Endodermal cell (in vitro differentiated cells): ENCODE measurements at places on chromosomes 1 and 21. TPM values are rescaled to one million over a fixed set of nuclear protein-coding genes. Genes with fewer than 3 reads are reported as not detected.

DNA sequence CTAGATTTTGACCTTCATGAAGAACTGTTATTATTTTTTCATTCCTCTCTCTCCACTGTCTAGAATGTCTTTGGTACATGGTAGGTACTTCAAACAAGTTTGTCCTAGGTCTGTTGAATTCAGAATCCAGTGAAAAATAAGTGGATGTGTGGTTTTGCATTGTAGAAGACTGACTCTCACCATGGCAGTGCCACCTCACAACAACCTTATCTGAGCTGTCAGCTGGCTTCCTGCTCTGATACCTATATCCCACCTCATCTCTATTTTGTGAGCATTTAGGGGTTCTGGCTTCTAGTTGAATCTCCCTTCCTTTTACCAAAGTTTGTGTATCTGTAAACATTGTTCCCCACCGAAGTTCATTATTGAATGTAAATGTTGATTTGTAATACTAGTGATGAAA, 9.1 kb downstream of the SWT1 start:
- no peak for DNase-seq

DNA sequence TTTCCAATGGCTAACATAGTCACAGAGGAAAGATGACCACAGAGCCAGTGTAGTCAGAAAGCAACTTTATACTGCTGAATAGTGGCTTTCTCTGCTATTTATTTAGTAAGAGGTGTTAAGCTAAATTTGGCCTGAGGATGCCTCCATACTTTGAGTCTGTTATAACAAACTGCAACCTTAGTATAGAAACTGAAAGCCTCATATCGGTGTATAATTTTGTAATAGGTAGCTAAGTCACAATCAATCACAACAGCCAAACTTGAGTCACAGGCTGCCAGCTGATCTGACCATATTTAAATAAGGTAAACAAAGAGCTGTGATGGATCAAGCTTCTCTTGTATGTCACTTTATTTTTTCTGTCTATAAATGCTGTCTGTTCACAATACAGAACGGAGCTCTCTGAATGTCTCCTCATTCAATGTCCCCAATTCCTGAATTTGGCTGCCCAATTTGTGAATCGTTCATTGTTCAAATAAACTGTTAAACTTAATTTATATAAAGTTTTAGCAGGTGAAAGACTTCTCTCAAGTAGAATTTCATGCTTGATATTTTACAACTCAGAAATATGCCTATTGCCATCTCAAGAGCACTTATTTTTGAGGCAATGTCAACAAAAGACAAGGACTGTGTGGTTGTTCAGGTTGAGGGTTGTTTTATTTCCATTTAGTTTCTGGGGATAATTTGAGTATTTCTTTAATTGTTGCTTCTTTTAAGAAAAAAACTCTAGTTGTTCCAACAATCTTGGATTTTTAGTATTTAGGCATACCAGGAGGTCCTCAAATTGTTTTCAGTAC, 339.7 kb upstream of the B3GALT2 start:
- no peak for DNase-seq

DNA sequence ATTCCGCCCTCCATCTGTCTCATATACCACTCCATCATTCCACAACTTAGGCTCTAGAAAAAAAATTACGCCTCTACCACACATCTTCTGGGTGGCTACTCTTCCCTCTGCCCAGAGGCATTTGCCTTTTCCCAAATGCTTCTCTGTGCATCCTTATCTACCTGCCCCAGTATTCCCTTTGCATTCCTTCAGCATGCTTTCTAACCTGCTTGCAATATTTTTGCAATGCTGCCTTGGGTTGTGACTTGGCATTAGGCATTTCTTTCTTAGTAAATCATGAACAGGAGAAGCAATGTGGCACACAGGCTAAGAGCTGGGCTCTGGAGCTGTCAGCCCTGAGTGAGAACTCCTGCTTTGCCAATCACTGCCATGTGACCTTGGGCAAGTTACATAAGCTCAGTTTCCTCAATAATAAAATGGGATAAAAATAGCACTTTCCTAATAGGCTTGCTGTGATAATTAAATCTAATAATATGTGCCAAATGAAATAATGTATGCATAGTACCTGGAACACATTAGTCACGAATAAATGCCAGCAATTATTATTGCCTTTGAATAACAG, 276.0 kb downstream of the ASTN1 start:
- DNase-seq = no peak

- DNase-seq = no peak
Observed at GRCh38 chr1:98314601-98315000, 346.9 kb upstream of the SNX7 start.

GRCh38 chr21:16179773-16180172, 450.0 kb downstream of the USP25 start:
- no peak for DNase-seq

DNA sequence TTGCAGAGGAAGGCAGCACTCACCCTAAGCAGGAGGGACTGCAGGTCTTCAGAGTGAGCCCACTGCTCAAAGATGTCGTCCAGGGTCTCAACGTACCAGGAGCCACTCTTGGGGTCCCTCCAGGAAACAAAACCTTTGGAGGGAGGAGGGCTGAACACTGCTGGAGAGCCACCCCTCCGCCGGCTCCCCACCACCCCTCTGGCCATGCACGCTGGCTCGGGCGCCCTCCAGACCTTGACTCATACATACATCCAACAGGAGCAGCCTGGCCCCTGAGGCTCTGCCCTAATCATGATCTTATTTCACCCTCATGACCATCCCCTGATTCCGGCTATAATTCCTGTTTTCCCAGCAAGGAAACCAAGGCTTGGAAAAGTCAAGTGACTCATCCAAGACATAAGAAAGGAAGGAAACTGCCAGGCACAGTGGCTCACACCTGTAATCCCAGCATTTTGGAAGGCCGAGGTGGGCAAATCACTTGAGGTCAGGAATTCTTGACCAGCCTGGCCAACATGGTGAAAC, 18.0 kb downstream of the CELA2B start:
- no peak for DNase-seq

The DR1 gene
- total RNA-seq = 48.5 to 59.4 TPM (median 56.4 TPM) in 3 replicates

GRCh38 chr1:234926559-234927311, 201.9 kb downstream of the TOMM20 start:
- DNase-seq = no peak

DNA sequence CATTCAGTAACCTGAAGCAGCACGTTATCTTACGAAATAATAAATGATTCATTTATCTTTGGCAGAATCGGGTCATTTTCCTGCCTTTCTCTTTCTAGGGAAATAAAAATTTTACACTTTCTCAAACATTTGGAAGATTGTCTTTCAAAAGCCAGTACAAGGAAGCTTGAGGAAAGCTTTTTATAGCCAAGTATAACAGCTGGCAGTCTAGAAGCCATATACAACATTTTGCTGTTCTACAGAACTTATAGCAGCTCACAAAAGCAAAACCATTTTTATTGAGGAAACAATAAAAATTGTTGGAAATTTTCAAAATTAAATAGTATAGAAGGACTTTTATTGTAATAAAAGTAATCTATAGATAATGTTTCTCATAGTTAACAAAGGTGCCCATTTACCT, 448.6 kb downstream of the SMYD3 start:
- DNase-seq = no peak

The KRTCAP2 gene
- 140 to 176 TPM (median 143 TPM) in 3 replicates for total RNA-seq

DNA sequence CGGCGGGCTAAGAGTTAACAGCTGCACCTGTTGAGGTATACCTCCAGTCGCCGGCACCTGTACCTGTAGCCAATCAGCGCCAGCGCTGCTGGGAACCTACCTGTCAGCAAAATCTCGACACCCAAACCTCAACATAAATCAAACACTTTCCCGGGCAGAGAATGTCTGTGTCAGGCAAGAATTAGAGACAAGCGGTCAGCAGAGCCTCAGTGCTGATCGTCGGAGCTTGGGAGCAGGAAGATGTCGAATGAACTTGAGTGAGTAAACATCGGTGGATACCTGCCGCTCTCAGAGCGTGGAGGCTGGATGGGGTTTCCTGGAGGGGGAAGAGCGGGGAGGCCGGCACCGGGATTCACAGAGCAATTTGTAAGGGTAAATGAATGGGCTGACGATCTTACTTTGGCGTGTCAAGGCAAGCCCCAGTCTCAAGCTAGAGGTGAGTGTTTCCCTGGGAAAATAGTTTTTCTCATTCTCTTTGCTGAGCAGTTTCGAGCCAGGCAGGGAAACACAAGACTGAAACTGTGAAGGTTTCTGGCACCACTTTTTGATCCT, at the start of gene GRHL3:
Gene GRHL3, plus strand, starts transcription at position 46 of the 552 bp plus-strand sequence. Its CDS starts 195 bp downstream, at position 241.
- peak; percentile 94 for DNase-seq

GRCh38 chr1:232149287-232150201, 480.4 kb downstream of the SIPA1L2 start:
- DNase-seq = no peak

- no peak for DNase-seq
Observed at GRCh38 chr1:22450351-22451021, 1.2 kb upstream of the ZBTB40 start.

The YBEY gene
- total RNA-seq = 23.1 and 23.3 TPM in 2 replicates

GRCh38 chr21:40051801-40052200, 184.6 kb downstream of the PCP4 start:
- no peak for DNase-seq

DNA sequence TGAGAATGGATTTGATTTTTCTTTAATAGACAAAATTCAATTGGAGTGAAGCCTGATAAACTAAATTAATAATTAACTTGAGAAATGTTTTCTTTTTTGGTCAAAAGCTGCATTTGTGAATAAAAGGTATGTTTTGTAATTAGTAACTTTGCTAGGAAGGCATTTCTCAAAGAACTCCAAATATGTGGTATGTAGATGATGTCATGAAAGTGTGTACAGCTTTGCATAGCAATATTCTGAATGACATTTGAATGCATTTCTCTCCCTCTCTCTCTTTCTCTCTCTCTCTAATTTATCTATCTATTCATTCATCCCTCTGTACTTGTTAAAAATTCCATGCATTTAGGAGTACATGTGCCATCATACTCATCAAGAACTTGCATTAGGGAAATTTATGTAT, 109.1 kb upstream of the ADAMTS5 start:
- DNase-seq = no peak

DNA sequence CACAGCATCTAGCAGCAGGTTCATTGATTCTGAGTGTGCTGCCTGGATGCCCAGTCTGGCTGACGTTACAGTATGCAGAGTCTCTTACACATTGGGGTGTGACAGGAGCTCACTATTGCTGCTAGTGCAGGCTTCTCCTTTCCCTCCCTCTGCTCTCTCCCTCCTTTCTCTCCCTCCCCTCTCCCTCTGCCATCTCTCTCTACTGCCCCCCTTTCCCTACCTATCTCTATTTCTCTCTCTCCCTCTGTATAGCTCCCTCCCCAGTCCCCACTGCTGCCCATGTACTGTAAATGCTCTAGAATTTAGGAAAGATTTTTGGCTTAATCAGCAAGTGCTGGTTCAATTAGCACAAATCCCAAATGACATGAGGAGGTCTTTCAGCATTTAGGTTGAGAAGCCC, 62.8 kb downstream of the PCBP3 start:
- no peak for DNase-seq

The KRTAP13-2 gene
- not detected in 3 replicates for total RNA-seq

- no peak for DNase-seq
Observed at GRCh38 chr1:101089613-101090338, 64.2 kb upstream of the DPH5 start.

The NTNG1 gene
- total RNA-seq = 0.84 to 2.5 TPM (median 2.1 TPM) in 3 replicates

The ZMPSTE24 gene
- total RNA-seq = 41.4 and 42.6 TPM in 2 replicates

GRCh38 chr21:38081708-38082107, 165.5 kb upstream of the KCNJ6 start:
- no peak for DNase-seq

- no peak for DNase-seq
Observed at GRCh38 chr1:19468397-19468956, 16.9 kb downstream of the CAPZB start.

The SWT1 gene
- total RNA-seq = 8.8 and 9.7 TPM in 2 replicates

The MRPL9 gene
- 82.0 and 86.3 TPM in 2 replicates for total RNA-seq

GRCh38 chr1:107524301-107524700, 383.5 kb downstream of the NTNG1 start:
- DNase-seq = no peak

DNA sequence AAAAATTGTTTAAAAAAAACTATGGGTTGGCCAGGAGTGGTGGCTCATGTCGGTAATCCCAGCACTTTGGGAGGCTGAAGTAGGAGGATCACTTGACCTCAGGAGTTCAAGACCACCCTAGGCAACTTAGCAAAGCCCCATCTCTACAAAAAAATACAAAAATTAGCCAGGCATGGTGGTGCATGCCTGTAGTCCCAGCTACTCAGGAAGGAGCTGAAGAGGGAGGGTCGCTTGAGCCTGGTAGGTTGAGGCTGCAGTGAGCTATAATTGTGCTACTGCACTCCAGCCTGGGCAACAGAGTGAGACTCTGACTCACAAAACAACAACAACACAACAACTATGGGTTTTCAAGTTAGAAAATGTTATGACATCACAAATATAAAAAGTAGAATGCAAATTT, 16.4 kb downstream of the SLAMF7 start:
- no peak for DNase-seq

GRCh38 chr1:172978595-172978994, 72.1 kb downstream of the TNFSF18 start:
- DNase-seq = no peak
